ENCODE measurements at places on chromosomes 1 and 21.
A peak's percentile ranks its signal among the peaks of the same experiment; 100 is the strongest.

- peak; percentile 26 for DNase-seq
Measured at GRCh38 chr1:35406103-35406502, 137.6 kb downstream of the ZMYM4 start.

- no peak for DNase-seq
Measured at GRCh38 chr1:3986686-3987218, 86.7 kb upstream of the C1orf174 start.

DNA sequence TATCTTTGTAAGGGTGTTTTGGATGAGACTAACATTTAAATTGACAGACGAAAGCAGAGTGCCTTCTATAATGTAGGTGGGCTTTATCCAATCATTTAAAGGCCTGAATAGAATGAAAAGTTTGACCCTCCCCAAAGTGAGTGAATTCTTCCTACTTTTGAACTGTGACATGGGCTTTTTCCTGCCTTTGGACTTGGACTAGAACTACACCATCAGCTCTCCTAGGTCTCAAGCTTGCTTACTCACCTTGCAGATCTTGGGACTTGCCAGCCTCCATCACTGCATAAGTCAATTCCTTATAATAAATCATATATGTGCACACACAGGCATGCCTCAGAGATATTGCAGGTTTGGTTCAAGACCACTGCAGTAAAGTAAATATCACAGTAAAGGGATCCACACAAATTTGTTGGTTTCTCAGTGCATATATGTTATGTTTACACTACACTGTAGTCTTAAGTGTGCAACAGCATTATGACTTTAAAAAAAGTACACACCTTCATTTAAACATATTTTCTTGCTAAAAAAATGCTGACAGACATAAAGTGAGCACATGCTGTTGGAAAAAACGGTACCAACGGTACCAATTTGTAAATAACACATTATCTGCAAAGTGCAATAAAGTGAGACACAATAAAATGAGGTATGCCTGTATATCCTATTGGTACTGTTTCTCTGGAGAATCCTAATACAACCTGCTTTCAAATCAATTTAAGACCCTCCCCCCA lies 51.6 kb upstream of the ATF3 start:
- DNase-seq: no peak

DNA sequence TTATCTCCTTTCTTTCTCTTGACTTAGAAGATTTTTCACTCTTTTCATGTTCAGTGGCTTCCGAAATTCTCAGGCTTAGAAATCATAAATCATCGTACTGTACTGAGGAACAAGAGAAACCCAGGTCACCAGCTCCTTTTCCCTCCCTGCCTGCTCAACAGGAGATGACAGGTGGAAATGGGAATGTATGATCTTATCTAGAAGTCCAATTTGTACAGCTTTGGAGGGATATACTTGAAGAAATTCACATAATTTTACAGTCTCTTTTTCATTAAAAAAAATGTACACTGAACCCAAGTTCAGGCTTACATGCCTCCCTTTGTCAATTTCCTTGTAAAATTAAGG lies 11.7 kb downstream of the EVA1C start:
- DNase-seq: no peak

DNA sequence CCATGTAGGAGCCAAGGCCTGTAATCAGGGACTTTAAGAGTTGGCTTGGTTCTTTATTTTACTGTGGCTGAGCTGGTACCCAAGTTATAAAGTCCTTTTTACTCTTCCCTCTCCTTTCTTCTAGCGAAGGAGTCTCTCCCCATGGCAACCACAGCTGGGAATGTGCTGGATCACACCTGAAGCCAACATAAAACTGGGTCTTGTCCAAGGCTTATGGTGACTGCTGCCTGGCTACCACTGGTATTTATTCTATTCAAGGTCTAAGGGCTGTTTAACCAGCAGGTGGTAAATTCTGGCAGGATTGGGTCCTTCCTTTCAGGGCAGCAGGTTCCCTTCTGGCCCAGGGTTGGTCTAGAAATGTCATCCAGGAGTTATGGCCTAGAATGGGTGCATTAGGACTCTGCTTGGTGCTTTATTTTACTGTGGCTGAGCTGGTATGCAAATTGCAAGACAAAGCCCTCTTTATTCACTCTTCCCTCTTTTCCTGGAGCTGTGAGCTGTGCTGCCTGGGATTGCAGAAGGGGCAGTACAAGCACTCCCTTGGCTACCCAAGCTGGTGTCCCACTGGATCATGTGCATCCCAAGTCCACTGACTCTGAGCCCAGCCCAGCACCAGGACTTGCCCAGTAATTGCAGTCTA lies 26.6 kb downstream of the SLC22A15 start:
- DNase-seq: no peak
